ENCODE measurements at places on chromosomes 5 and 9. TPM values are rescaled to one million over a fixed set of nuclear protein-coding genes. Genes with fewer than 3 reads are reported as not detected.

Gene NIPBL
- total RNA-seq = 53.5 TPM

DNA sequence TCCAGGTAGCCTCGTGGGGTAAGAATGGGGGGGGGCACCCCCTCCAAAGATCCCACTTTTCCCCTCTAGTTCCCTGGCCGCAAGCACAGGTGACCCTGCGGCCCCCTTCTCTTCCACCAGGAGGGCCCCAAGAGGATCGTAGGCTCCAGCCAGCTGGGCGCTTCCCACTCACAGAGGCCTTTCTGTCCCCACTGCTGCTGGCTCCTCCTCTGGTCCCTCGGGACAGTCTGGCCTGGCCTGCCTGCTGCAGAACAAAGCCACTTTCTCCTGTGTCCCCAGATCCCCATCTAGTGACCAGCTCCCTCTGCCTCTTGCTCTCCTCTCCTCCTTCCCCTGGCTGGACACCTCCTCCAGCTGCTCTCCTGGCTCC, 534 bp upstream of the SAPCD2 start:
- DNase-seq = no peak
- no peaks in the 10 kb centered on the region for H3K4me1 ChIP-seq
- H3K4me3 ChIP-seq = peak overlapping the region; percentile 64
- no peaks in the 10 kb centered on the region for H3K36me3 ChIP-seq
- peaks cover 6% of the 10 kb centered on the region for H3K27me3 ChIP-seq

DNA sequence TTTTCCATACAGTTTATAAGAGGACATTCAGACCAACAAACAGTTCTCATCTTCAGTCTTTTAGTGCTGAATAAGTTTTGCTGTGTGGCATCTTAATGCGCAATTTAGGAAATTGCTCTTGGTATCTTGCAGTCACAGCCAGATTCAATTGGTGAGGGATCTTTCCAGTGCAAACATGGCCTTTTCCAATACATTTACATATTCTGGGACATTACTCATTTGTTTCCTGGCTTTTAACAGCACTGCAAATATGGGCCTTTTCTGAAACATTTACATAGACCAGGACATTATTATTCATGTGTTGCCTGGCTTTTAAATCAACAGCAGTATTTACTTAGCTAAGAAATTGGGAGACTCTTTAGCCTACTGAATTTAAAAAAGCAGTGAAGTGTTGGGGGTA, 22.7 kb downstream of the ANKRD33B start:
- H3K27me3 ChIP-seq = no peaks in the 10 kb centered on the region
- peaks cover 14% of the 10 kb centered on the region for H3K4me1 ChIP-seq
- no peaks in the 10 kb centered on the region for H3K36me3 ChIP-seq
- no peak overlapping the region for H3K27ac ChIP-seq
- no peak overlapping the region for H3K4me3 ChIP-seq

DNA sequence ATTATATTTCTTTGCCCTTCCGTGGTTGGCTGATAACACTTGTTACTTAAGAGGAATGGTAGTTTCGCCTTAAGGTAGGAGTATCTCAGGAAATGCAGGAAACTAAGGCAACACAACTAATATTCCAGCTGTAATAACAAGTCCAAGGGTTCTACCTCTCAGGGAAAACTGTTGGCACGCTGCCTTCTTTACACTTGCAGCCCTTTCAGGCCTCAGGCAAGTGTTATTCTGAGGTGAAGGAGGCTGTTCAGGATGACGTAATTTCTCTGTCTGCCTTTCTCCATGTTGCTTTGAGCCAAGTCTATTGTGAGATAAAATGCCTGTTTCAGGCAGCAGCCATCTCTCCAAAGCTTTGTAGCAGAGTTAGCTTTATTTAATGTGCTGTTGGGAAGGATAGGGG, 38.0 kb downstream of the VCAN start:
- H3K4me3 ChIP-seq = no peak overlapping the region
- peaks cover 8% of the 10 kb centered on the region for H3K36me3 ChIP-seq
- no peak for DNase-seq
- no peaks in the 10 kb centered on the region for H3K27me3 ChIP-seq
- no peak overlapping the region for H3K27ac ChIP-seq

DNA sequence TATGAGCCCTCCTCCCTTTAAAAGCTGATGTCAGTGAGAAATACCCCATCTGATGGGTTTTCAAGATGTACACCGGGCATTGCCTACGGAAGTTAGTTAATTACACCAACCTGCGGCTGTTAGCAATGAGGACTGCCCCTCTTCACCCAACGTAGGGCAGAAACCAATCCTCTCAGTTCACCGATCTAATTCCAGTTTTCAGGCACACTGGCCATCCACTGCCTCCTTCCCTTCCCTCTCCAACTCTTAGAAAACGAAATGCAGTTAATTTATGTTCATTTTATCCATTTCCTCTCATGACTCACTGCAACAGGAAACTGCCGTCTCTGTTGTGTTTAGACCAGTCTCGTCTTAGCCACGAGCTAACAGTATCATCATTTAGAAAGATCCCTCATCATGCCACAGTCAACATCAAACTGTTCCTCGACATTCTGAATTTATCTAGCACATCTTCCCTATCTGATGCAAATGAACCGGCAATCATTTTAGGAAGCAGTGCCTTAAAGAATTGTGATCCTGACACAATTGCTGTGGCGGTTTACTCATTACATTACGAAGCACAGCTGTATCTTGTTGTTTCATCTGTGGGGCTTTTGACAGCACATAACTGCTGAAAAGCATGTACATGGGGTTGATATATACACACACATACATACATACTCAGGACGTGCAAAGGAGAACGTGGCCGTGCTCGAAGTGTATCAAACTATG, 168.6 kb downstream of the EFNA5 start:
- peaks cover 33% of the 10 kb centered on the region for H3K4me1 ChIP-seq
- H3K36me3 ChIP-seq = no peaks in the 10 kb centered on the region
- DNase-seq = no peak
- no peak overlapping the region for H3K27ac ChIP-seq
- H3K4me3 ChIP-seq = no peak overlapping the region

DNA sequence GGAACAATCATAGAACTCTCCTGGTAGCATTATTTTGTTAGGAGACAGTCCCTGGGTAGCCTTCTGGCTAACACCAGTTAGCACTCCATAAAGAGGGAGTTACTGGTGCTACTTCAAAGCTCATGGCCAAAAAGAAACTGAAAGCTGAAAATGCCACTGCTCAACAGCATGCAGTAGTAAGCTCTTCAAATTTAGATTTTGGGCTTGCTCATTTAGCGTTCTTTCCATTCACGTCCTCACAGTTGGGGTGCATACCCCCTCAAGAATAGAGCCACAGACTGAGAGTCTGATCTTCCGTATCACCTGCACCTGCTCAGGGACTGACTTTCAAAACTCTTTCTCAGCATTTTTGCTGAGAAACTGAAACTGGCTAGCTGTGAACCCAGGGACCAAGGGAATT, 24.7 kb downstream of the NTRK2 start:
- H3K36me3 ChIP-seq = no peaks in the 10 kb centered on the region
- H3K4me1 ChIP-seq = no peaks in the 10 kb centered on the region
- H3K4me3 ChIP-seq = no peak overlapping the region
- H3K27ac ChIP-seq = no peak overlapping the region
- H3K27me3 ChIP-seq = no peaks in the 10 kb centered on the region
- no peak for DNase-seq

Data from H1 (cell line).